AG20443 (cell line): ENCODE measurements at places on chromosomes 2 and 18.

- no peak for DNase-seq
These were observed 28.6 kb upstream of the CHAC2 start for GRCh38 chr2:53739032-53739431.

- DNase-seq: no peak
These were observed 11.1 kb downstream of the SLC9A2 start for GRCh38 chr2:102630458-102630857.

DNA sequence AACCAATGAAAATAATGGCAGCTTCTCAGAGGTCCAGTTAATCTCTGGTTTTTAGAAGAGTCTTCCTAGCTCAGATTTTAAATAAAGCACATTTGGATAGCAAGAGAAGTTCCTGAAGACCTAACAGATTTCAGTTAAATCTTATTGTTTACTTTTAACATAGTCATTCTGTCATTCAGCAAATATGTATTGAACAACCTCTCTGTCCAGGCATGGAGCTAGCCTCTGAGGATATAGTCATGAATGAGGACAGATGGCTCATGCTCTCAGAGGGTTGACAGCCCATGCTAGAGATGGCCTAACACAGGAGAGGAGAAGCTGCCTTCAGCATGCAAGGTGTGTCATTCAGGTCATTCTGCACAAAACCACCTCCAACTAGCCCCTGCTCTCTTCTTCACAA, 6.2 kb downstream of the CCBE1 start:
- no peak for DNase-seq

- peak; percentile 59 for DNase-seq
These were observed 586 bp downstream of the FNDC4 start for GRCh38 chr2:27494284-27494943.
